ENCODE measurements at places on chromosomes 6 and 20.

- no peak for DNase-seq
Measured at GRCh38 chr6:31485055-31485454, 12.9 kb upstream of the MICB start.

GRCh38 chr6:73528897-73529296, 8.1 kb upstream of the EEF1A1 start:
- DNase-seq = no peak

- no peak for DNase-seq
Measured at GRCh38 chr6:104484191-104484590, 375.5 kb downstream of the HACE1 start.

- no peak for DNase-seq
Measured at GRCh38 chr20:31837896-31838397, 7.5 kb downstream of the FOXS1 start.

- DNase-seq = no peak
Measured at GRCh38 chr6:144899161-144899560, 614.0 kb downstream of the UTRN start.

- DNase-seq = no peak
Measured at GRCh38 chr20:32611286-32611685, 26.2 kb upstream of the NOL4L start.

DNA sequence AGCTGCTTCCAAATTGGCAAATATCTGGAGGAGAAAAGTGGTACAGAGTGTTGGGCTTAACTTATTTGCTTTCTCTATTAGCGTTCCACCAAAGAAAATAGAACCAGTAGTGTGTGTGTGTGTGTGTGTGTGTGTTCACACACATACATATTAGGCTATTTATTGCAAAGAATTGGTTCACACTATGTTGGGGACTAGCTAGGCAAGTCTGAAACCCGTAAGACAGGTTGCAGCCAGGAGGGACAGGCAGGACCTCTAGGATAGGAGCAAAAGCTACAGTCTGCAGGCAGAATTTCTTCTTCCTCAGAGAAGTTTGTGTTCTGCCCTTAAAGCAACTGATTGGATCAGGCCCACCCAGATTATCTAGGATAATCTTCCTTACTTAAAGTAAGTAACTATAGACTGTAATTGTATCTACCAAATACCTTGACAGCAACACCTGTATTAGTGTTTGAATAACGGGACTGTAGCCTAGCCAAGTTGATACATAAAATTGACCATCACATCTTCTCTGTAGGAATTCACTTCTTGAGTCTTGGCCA, 12.8 kb downstream of the KCTD20 start:
- no peak for DNase-seq

GRCh38 chr6:155493694-155494143, 38.1 kb upstream of the NOX3 start:
- no peak for DNase-seq

DNA sequence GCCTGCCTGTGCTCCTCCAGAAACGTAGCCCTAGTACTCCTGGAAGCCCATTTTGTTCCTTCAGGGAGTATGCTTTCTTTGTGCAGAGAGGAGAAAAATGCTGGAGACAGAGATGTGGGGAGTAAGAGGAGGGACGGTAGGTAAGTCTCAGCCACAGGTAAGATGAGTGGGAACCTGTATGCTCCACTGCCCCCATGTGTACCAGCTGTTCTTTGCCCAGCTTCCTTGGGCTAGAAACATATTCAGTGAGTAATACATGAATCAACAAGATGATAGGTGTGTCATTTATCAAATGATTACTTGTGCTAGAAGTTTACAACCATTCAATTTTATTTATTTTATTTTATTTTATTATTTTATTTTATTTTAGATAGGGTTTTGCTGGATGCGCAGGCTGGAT, 13.6 kb upstream of the CEP85L start:
- no peak for DNase-seq

DNA sequence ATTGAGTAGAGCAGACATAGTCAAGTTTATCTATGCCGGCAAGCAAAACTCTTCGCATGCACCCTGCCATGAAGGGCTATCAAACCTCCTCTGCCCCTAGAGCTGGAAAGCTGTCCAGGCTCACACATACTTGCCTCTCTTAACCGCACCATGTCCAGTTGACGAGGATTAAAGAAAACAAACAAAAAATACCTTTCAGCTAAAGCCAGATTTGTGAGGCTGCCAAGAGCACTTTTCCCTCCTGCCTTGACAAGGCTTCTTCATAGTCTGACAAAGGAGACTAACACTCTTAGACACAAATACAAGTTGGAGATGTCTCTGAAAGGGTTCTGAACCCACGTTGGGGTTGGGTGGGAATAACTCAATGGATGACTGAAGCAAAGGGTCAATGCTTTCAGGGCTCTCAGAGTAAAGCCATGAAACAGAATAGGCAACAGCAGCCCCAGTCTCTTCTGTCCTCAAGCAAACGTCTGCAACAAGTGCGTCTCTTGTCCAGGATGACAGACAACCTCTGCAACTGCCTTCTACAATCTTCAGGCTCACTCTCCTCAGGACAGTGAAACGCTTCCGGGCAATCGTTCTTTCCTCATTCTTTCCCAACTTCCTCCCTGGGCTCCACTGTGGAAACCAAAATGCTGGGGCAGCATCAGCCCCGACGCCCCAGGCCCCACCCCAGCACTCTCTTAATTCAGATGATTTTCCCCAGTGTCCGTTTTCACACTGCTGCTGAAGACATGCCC, 57.8 kb downstream of the AGPAT4 start:
- no peak for DNase-seq

DNA sequence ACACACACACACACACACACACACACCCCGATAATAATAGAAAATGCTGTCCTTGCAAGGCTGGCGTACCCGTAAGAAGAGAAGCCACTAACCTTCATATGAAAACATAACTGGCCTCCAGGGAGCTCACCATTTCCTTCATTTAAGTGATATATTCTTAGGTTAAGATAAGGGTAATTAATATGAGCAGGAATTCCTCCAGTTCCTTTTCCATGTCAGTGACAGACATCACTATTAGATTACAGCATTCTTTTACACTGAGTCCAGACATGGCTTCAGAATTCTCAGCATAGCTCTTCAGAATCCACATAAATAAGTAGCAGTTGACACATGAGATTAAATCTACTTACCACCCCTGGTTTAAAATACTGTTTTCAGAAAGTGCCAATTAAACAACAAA, 121.9 kb downstream of the SIM1 start:
- no peak for DNase-seq

- DNase-seq = no peak
Measured at GRCh38 chr6:131431718-131432117, 141.3 kb upstream of the ARG1 start.

- no peak for DNase-seq
Measured at GRCh38 chr6:123635567-123635966, 1.2 kb downstream of the TRDN start.

GRCh38 chr6:52261229-52261628, 16.9 kb upstream of the IL17F start:
- DNase-seq = no peak

GRCh38 chr6:166767230-166767629, 140.2 kb upstream of the RPS6KA2 start:
- DNase-seq = no peak

DNA sequence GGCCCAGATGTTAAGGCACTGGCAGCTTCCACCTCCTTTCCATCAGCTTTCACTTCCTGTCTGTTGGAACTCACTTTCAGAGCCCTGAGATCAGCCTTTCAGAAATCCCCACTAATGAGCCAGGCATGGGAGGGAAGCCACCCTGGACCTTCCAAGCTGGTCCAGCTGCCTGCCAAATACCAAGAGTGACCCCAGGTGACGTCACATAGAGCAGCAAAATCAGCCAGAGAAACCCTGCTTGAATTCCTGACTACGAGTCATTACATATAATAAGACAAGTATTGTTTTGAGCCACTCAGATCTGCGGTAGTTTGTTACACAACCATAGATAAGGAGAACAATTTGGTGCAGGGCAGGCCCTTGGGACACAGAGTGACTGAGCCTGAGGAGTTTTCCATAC, 556.0 kb upstream of the JAG1 start:
- DNase-seq = no peak

DNA sequence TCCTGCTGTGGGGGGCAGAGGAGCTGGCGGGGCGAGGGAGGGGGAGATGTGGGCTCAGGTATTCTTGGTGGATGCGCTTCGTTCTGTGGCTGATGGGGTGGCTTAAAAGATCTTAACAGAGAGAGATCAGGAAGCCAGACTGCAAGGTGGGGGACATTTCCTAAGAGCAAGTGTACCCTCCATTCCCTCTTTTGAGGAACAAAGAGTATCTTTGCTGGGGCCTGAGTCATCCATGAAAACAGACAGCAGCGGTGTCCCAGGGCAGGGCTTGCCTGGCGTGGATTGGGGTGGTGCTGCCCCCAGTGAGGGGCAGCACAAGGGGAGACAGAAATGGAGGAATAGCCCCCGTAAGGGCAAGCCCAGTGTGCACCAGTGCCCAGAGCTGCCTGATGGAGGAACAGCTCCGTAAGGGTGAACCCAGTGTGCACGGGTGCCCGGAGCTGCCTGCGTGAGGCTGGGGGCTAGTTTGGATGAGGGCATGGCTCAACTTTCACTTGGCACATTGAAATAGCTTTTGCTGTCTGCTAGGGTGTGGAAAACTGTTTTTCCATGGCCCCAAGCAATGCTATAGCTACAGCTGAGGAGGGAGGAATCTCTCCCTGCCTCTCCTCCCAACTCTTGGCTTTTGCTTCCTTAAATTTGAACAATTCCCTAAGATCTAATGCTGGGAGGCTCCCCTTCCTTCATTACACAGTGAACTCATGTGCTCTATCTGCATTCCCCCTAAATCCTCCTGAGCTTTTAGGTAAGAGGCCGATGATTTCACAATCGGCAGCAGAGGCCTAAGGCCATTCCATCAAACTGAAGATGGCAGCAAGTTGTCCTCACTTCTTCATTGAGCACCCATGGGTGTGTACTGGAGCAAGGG, 12.9 kb downstream of the MAPK13 start:
- no peak for DNase-seq

GRCh38 chr6:30100585-30101443, 12.1 kb downstream of the TRIM31 start:
- DNase-seq = no peak

GRCh38 chr6:44256775-44257024, 628 bp downstream of the SLC35B2 start:
- no peak for DNase-seq

DNA sequence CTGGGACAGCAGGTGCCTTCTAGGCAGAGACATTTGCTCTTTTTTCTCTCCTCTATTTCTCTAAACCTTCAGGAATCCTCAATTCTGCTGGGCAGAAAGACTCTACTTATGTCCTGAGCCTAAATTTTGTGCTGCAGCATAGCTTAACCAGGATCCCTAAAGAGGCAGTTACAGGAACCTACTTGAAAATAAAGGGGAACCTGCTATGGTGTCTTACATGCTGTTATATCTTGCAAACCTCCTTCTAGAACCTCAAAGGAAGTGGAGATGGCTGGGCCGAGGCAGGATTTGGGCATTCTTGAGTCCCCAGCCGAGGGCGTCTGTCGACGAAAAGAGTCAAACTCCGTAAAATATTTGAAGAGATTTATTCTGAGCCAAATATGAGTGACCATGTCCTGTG, 17.1 kb upstream of the GMNN start:
- DNase-seq = peak; percentile 29

DNA sequence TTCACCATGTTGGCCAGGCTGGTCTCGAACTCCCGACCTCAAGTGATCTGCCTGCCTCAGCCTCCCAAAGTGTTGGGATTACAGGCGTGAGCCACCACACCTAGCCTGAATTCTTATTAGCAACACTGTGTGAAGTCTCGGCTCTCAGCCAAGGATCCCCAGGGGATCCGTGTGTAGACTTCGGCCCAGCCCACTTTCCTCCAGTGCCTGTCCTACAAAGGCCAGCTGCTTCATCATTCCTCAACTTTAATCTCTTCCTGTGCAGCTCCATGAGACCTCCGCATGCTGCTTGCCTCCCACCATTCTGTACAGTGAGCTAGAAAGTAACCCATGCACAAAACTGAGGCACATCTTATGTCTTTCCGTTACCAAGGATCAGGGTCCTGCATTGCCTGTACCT, 71.8 kb downstream of the SAMD3 start:
- DNase-seq = no peak

DNA sequence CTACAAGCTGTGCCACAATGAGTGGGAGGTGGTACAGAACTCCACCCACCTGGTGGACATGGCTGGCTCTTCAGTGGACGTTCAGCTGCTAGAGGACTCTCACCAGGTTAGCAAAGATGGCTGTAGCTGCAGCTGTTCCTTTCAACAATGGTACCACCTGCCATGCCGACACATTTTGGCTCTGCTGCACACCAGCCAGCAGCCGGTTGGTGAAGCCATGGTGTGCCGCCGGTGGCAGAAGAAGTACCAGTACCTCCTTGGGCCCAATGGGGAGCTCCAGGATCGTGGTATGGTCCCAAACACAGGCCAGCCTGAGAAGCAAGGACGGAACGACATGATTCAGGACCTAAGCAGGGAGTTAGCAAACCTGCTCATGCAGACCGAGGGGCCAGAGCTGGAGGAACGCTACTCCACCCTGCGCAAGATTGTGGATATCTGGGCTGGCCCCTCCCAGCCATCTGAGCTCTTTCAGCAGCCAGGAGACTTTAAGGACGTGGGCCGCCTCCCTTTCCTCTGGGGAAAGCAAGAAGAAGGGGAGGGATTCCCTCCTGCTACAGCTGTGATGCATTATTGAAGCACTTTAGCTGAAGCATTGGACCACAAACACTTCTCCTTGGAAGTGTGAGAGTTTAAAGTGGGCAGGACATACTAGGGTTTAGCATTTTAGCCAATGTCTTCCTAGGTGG, 2.8 kb upstream of the ZSWIM1 start:
- no peak for DNase-seq

DNA sequence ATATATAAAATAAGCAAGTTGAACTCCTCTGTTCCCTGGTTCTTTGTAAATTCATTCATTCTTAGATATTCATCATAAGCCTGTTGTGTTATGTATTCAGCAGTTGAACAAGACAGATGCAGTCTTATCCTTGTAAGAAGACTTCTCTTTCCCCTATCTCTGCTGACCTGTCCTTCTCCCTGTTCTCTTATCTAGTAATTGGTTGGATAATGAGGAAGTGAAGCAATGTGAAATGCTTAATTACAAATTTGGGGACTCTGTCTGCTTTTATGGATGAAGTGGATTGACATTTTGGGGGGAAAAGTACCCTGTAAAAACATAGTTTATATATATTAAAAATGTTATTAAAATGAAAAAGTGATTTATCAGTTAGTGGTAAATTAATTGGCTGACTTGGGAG, 37.0 kb downstream of the CDKAL1 start:
- DNase-seq = no peak

GRCh38 chr6:11754625-11755271, 23.9 kb downstream of the ADTRP start:
- DNase-seq = no peak

DNA sequence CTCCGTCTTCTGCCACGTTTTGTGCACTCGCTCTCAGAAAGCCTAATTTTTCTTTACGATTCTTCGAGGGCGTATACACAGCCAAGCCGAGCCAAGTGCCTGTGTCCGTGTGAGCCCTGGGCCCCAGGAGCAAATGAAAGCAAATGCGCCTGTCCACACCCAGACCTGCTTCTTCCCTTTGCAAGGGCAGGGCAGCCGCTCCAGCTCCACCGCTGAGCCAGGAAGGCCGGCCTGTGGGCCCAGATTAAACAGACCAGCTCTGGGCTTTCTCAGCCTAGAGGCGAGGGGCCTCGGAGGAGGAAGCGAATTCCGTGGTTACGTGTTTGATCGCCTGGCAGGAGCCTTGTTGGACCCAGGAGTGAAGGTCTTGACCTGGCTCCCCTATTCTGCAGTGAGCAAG, 184.6 kb downstream of the SMOC2 start:
- no peak for DNase-seq

- DNase-seq = no peak
Measured at GRCh38 chr20:9723501-9724202, 115.2 kb downstream of the PAK5 start.

Measured in AML-193 (cell line).